ENCODE measurements at places on chromosomes 2 and 18.
A peak's percentile ranks its signal among the peaks of the same experiment; 100 is the strongest.

DNA sequence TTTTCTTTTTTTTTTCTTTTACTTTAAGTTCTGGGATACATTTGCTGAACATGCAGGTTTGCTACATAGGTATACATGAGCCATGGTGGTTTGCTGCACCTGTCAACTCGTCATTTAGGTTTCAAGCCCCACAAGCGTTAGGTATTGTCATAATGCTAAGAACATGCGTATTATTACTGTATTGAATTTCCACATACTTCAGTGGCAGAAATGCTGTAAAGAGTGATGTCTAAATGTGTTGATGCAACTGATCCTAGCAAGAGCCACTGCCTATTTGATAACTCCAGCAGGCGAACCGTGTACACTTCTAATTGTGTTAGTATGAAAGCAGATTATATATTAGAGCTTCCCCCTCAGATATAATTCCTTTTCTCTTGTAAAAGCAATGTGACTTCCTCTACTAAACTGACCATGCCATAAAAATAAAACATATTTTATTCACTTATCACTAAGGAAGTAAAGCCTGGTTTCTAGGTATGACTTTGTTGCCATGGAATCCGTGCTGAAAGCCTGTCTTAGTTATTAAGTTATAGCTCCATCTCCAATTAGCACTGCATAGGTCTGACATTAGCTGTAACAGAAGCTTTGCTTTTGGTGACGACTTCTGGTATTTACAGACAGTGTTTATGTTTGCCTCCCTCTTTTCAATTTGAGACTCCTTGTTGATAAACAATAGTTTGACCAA lies 280.0 kb downstream of the GALR1 start:
- no peak for DNase-seq

DNA sequence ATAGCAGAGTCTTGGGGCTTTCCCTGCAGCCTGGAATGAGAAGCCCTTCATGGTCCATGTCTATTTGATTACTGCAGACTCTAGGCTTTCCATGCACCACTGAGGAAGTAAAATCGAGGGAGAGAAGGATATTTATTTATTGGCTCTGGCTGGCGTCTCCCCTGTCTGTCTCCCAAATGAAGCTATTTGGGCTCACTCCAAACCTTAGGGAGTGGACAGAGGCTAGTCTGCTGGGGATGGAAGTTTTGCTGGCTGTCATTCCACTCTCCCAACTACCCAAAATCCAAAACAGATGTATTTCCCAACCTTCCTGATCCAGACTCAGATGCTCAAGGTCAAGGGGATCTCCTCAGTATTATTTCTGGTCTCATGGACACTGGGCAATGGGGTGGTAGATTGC lies 33.7 kb downstream of the TMEM17 start:
- DNase-seq, result no peak

DNA sequence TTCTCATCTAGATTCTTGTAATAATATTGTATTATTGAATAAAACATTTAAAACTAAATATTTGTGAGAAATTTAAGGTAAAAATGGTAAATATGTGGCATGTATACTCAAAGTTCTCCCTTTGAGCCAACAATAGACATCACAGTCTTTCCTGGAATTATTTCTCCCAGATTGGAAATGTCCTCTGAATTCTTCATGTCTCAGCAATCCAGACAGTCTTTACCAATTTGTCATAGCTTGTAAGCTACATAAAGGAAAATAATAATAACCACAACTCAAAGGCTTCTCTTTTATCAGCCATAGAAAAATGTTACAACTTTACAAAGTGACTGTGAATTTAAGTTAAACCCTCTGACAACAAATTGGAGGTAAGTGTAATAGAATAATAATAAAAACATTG lies 784.9 kb downstream of the EPHA4 start:
- no peak for DNase-seq

DNA sequence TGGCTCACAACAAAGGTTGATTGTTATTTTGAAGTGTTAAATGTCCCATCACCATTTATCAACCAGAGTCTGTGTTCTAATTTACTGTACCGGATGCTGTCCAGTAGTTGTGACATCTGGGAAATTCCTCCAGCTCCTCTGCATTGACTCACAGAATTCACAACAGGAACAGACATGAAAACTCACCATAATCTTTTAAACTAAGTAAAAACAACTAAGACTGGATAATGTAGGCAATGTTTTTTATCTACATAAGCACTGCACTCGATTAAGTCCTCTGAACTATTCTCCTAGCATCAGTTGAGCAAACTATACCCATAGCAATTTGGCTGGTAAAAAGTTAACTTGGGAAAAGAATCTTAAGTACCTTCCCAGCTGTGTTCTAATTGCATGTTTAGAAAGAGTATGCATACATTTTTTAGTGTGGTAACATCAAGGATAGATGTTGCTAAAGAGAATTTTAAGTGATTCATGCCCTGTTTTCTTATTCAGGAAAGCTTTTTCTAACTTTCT lies 42.9 kb upstream of the MYO1B start:
- no peak for DNase-seq

DNA sequence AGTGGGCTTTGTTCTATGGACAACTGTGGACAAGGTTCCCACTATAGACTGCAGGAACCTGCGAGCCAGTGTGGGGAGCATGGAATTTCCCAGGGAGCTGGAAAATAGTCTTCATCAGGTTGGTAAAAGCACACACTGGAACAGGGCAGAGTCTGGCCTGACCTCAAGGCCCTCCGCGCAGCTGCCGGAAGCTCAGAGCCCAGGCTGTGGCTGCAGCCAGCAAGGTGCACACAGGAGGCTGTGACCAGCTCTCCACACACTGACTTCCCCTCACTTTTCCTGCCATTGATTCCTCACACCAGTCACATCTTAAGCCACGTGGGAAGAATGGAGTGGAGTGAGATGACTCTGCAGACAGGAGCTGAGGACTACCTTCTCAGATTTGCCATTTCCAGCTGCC lies 19.1 kb downstream of the MAL start:
- no peak for DNase-seq

DNA sequence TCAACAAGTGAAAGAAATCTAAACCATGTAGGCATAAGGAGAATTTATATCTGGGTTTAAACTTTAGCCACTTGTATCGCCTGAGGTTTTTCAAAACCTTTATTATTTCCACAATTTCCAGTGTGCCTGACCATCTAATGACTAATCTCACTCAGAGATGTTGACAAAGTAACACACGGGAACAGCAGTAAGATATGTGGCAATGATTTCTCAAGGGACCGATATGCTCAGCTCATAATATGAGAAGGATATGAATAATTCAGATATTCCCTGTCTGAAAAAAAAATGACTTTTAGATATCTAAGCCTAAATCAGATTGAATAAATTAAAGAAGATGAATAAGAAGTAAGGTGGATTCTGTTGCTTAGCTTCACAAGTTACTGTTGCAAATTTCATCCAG lies 43.5 kb downstream of the TMEM163 start:
- no peak for DNase-seq

- peak; percentile 46 for DNase-seq
Observed at GRCh38 chr2:113282747-113283533, 4.2 kb upstream of the PAX8 start.

DNA sequence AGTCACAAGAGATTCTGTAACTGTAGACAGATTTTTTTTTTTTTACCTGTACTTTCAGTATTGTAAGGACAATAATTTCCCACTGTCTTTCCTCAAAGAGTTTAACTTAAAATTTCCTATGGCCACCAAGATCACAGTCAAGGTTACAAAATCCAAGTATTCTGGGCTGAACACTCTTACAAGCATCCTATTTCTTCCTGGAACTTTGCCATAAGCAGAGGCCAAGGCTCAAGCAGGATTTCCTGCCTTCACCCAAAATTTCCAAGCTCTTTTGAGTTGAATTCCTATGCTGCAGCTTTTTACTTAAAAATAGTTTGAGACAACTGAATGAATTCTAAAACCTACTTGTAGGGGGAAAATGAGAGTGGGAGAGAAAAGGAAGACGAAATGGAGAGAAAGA lies 299.4 kb downstream of the ZNF516 start:
- DNase-seq, result no peak

GRCh38 chr18:5900262-5900661 lies 4.9 kb upstream of the TMEM200C start:
- DNase-seq, result no peak

GRCh38 chr2:120177001-120177621 lies 46.1 kb downstream of the TMEM185B start:
- DNase-seq, result no peak

GRCh38 chr18:76546436-76546835 lies 51.4 kb upstream of the ZNF516 start:
- no peak for DNase-seq

DNA sequence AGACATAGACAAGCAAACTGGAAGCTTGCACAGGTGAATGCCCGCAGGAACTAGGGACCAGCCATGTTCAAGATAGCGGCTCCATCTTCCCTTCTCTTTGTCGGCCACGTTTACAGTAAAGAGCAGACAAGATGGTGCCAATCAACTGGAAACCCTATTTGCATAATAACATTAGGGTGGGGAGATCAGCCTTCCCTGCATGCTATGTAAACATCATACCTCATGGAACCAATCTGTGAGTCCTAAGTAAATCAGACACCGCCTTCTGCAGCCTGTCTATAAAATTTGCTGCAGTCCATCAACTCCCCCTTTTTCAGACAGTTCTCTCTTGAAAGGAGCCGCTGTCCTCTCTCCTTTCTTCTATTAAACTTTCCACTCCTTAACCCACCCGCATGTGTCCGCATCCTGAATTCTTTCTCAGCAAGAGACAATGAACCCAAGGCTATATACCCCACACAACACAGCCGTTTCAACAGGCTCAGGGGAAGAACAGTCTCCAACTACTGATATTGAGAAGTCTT lies 384.4 kb downstream of the EIPR1 start:
- no peak for DNase-seq

DNA sequence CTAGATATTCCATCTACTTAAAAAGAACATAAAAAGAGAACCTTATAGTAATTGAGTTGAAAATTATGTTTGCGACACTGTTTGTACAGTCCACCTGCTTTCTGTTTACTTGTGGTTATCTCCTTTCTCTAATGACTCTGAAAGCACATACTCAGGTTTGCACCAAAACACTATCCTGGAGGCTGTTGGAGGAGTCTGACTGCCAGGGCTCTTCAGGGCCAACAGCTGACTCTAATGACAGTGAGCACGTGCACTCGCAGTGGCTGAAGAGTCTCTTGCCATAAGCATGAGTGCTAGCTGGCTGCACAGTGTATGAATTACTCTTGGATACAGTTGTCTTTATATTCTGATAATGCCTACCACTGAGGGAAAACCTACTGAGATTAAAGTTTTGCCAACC lies 16.7 kb upstream of the GLS start:
- DNase-seq, result no peak

- DNase-seq, result no peak
Observed at GRCh38 chr18:59655676-59656075, 41.5 kb downstream of the CCBE1 start.

DNA sequence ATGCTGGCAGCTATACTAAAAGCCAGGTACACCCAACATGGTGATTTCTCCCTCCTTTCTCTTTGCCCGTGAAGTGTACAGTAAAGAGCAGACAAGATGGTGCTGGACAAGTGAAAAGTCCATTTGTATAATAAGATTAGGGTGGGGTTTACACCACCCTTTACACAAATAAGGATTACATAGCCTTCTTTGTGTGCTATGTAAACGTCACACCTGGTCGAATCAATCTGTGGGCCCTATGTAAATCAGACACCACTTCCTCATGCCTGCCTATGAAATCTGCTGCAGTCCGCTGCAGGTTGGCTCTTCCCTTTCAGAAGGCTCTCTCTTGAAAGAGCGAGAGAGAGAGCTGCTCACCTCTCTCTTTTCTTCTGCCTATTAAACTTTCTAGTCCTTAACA lies 1054.3 kb upstream of the SLC39A10 start:
- no peak for DNase-seq

- DNase-seq, result no peak
Observed at GRCh38 chr2:216615298-216616082, 17.7 kb upstream of the IGFBP2 start.

DNA sequence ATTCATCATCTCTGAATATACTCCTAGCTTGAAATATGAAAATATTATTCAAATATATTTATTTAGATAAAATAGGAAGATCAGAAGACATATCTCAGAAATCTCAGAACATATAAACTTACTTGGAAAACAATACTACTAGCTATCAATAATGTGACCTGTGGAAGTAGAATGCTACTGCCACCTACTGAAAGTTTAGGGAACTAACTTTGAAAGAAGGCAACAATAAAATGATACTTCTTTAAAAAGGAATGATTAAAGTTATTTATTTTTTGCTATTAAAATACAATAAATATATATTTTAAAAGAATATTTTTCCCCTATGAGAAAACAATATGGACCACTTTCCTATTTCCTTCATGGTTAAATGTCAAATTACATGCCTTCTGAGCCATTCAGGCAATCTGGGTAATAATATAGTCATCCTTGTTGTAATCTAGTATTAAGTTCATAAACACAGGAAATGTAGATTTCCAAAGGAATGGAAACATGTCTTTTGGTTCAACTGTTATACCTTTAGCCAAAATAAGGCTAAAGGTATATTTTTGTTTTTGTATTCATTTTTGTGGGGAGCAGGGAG lies 26.0 kb downstream of the ACADL start:
- no peak for DNase-seq

DNA sequence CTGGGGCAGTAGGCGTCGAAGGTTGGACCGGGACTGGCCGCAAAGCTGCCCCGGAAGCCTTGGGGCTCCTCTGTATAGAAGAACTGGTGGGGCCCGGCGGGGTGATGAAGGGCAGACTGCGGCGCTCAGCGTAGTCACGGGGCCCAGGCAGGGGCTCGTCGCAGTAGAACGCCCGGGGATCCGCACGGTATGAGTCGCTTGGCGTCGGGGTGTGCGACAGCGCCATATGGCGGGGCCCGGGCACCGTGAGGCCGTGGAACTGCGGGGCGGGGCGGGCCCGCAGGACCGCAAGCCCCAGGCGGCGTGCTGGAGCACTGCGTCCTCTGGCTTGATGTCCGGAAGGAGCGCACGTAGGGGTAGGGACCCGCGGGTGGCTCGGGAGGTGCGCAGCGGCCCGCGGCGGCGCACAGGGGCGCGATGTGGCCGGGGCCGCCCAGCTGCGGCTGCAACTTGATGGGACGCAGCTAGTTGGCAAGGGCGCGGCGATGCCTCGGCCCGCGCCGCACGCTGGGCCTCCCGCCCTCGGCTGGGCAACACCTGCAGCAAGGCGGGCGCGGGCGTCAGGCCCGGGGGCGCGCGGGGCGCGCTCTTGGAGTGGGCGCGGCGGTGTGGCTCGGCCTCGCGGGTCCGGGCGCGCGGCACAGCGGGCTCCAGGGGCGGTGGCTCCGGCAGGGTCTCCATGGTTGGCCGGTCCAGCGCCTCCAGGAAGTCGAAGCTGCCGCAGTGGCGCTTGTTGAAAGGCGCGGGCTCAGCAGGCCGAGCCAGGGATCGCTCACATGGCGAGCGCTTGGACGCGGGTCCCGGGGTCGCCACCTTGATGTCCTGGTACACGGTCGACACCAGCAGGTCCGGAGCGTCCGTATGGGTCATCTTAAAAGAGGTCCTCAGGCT lies 251.4 kb downstream of the ANKRD30B start:
- peak; percentile 42 for DNase-seq

- no peak for DNase-seq
Observed at GRCh38 chr2:215705771-215706361, 270.0 kb upstream of the FN1 start.

Data from iPS-NIHi11 (cell line).